Stimulated activated CD4-positive, alpha-beta T cell treated with anti-CD3 and anti-CD28 coated beads, Interleukin-15, amount 100 ng/mL, for 48 hours (primary cell): ENCODE measurements at places on chromosomes 4 and X.

DNA sequence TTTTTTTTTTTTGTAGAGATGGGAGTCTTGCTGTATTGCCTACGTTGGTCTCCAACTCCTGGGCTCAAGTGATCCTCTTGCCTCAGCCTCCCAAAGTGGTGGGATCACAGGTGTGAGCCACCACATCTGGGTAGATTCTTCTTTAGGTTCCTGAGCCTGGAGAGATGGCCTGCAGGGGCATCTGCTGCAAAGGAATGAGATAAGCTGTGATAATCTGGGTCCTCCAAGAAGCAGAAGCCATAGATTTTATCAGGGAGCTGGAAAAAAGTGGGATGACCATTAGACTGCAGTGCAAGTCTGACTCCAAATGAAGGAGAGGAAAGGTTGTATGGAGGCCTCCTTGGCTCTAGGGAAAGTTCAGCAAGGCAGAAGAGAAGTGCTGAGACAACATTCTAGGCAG, 19.0 kb upstream of the ACSL1 start:
- no peak for DNase-seq

DNA sequence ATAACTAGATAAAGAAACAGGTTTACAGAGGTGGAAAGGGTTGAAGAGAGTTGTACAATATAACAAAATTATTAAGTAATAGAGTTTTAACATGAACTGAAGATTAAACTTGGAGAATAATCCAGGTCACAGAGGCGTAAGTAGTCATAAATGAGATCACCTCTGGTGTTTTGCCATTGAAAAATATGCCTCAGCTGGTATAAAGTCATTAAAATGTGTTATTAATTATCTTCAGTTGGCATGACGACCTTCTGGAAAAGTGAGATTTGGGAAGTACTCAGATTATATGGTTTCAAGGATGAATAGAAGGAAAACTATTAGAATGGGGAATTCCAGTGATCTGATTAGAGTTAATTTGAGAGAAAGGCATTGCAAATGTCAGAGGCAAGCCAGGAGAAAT, 237.5 kb upstream of the ANXA10 start:
- no peak for DNase-seq

- no peak for DNase-seq
Observed at GRCh38 chr4:103010804-103011203, 8.7 kb downstream of the SLC9B1 start.

GRCh38 chr4:20844311-20844710, 144.1 kb downstream of the PACRGL start:
- no peak for DNase-seq
